ENCODE measurements at places on chromosomes 2 and 18.

DNA sequence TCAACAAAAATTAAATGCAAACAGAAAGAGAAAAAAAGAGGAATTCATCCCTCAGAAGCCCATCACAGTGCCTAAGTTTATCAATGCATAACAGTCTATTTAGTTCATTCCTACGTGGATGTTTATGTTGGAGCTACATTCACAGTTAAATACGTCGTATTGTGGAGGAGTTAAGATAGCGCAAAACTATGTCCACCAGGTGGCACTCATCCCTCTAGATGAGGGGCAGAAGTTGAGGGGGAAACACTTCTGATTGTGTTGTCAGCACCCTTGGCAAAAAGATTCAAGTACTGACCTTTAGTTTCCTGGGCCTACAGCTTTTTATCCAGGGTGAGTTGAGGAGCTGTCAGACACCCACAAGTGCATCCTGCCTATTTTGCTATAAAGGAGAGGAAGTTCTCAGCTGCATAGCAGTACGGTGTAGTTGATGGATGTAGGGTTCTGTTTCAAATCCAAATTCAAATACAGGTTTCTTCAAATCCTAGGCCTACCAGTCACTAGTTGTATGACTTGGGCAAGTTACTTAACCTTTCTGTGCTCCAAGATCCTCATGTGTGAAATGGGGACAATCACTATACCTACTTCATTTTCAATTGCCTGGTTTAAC is 26.8 kb upstream of the MYO1B start:
- DNase-seq, result peak; percentile 71

DNA sequence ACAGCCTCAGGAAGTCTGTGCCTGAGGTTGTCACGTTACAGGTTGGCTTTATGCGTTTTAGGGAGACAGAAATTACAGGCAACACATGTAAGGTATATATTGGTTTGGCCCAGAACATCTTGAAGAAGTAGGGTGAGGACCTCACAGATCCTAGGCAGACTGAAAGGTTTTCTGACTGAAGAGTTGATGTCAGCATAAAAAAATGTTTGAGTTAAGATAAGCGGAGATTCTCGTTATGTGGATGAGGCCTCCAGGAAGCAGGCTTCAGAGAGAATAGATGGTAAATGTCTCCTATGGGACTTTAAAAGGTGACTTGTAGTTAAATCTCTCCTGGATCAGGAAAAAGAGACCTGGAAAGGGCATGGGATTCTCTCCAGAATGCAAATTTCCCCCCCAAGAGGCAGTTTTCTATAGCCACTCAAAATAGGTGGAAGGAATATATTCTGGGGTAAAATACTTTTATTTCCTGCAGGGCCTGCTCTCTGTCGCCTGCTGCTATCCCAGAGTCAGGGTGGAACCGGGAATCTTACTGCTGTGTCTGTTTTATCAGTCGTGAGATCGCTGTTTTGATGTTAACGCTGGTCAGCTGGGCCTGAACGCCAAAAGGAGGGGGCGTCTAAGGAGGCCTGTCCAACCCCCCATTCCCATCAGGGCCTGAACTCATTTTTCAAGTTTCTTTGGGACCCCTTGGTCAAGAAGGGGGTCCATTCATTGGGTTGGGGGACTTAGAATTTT is 171.1 kb downstream of the HDAC4 start:
- DNase-seq, result no peak

GRCh38 chr2:1973636-1974035 is 229.3 kb upstream of the PXDN start:
- no peak for DNase-seq

DNA sequence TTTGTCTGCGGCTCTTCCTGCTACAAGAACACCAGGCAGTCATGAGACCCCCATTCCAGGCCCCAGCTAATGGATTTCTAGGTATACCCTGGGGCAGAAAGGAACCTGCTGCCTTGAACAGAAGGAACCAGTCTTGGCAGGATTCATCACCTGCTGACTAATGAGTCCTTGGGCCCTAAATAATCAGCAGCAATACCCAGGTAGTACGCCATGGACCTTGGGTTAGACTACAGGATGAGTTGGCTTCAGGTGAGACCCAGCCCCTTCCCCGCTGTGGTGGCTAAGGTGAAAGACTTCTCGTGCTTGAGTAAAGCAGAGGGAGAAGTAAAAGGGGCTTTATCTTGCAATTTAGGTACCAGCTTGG is 105.0 kb downstream of the SPIRE1 start:
- no peak for DNase-seq

DNA sequence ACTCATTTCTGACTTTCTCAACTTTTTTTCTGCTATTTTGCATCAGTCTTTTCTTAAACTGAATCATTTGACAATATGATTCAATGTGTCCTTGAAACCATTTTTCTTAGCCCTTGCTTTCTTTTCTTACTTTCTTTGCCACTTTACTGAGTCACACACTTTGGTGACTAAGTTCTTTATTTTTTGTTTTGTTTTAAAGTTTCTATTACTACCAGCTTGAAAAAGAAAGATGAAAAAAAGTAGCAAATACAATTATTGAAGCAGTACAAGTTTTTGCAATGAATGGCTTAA is 116.5 kb downstream of the DOCK10 start:
- no peak for DNase-seq

All from small intestine (tissue), 16 donors.